ENCODE measurements at places on chromosomes 1 and 21.

GRCh38 chr1:212255705-212256307 is 29.4 kb upstream of the PPP2R5A start:
- DNase-seq = no peak

DNA sequence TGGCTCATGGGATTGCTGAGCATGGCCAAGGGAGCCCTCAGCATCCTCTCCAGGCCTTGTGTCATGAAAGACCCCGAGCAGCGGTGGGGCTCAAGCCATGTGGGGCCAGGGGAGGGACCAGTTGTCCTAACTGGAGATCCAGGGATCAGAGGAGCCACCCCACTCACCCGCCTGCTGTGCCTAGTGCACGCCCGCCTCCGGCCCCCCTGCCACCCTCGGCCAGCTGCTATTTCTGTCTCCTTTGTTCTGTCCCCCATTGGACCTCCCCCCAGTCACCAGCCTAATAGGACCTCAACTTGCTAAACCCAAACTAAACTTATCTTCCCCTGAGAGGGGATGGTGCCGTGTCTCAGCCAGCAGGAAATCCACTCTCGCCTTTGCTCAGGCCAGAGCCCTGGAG is 44.4 kb downstream of the TP73 start:
- no peak for DNase-seq

DNA sequence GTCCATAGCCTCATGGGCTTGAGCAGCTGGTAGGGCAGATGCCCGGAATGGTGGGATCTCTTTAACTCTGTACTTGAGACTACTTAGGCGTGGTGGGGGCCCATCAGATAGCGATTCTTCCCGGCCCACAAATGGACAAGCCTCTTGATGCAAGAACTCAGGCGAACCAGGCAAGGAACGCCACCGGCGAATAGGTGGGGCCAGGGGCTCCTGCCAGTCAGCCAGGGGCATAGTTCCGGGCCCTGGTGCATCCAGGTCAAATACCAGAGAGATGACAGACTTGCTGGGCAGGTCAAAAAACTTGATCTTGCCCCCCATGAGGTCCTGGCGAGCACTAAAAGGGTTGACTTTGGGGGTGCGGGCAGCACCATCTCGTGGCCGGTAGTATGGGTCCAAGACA is 4.8 kb upstream of the MUTYH start:
- DNase-seq = no peak

DNA sequence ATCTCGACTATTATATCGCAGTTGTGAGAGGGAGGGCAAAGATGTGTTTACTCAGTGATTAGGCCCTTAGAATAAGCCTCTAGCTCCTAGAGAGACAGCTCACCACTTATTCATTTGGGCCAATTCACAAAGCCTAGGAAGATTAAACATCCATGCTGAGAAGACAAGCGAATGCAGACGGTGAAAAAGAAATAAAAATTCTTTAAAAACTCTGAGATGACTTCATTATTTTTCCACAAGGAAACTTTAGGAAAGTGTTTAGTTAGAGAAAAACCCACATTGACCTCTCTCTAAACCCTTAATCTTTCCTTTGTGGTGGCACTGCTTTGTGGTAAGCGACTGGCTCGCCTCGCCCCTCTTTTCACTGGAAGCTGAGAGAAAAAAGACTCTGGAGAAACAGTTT is 146.8 kb upstream of the DMRTA2 start:
- DNase-seq = no peak

DNA sequence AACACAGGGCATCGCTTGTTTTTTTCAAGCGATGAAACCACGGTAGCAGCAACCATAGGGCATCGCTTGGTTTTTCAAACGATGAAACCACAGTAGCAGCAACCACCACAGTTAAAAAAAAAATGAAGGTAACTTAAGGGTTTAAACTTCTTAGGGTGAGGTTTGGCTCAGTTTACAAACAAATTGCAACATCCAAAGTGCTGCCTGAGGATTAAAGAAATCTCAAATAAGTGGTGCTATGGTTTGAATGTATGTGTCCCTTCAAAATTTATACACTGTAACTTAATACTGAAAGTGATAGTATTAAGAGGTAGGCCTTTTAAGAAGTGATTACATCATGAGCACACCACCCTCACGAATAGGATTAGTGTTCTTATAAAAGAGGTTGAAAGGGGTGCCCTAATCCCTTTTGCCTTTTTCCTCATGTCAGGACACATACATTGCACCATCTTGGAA is 6.4 kb upstream of the GBP5 start:
- no peak for DNase-seq

DNA sequence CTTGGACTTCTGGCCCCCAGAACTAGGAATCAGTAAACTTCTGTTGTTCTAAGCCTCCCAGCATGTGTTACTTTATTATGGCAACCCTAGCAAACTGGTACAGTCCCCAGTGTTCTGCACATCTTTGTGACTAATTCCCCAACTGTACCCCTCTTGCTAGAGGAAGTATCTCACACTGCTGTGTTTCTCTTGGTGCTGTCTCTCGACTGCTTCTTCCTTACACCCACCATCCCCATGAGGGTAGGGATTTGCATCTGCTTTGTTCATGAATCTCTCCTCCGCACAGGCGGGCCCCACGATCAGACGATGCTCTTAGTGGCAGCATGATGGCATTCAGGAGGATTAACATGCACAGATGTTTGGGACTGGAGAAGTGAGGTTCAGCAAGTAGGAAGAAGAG is 46.7 kb downstream of the CLIC6 start:
- no peak for DNase-seq

- DNase-seq = no peak
These were observed 310.9 kb downstream of the SIPA1L2 start for GRCh38 chr1:232319072-232319471.

DNA sequence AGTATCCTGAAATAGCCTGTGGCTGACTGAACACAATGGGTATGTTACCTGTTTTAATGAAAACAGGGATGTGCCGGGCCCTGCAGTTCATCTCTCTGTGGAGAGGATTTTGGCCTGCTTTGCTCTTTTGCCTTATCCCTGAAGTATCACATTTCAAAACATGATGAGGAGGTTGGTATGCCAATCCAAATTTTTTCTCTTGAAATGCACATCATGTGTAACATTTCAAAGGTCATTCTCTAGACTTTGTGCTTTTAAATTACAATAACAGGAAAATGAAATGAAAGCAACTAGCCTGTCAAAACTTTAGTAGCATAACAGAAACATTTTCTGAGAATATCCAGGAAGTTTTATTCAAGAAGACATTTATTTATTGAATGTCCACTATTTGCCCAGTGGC is 118.9 kb downstream of the SLC44A5 start:
- no peak for DNase-seq

DNA sequence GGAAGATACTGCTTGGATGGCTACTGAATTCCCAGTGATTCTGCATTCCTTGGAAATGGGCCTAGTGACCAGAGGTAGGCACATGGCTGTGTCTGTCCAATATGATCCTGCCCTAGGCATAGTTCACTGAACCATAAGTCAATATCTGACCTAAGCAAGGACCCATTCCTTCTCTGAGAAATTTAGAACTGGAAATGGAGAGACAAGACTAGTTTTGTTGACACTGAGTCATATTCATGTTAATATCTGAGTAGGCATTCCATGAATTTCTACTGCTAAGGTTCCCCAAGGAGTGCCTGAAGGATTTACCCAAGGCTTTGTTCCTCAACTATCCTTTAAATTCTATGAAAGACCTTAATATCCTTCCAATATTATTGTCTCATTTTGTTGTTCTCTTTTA is 329.8 kb upstream of the BEND5 start:
- no peak for DNase-seq

- peak; percentile 91 for DNase-seq
These were observed 5.6 kb upstream of the GPR25 start for GRCh38 chr1:200867018-200867811.

GRCh38 chr1:216183007-216183406 is 240.2 kb downstream of the USH2A start:
- DNase-seq = no peak

GRCh38 chr1:101928829-101929228 is 67.9 kb downstream of the OLFM3 start:
- DNase-seq = no peak

GRCh38 chr1:156420205-156421061 is 51.4 kb downstream of the RHBG start:
- DNase-seq = no peak

GRCh38 chr1:213335084-213335483 is 284.0 kb downstream of the RPS6KC1 start:
- DNase-seq = no peak

DNA sequence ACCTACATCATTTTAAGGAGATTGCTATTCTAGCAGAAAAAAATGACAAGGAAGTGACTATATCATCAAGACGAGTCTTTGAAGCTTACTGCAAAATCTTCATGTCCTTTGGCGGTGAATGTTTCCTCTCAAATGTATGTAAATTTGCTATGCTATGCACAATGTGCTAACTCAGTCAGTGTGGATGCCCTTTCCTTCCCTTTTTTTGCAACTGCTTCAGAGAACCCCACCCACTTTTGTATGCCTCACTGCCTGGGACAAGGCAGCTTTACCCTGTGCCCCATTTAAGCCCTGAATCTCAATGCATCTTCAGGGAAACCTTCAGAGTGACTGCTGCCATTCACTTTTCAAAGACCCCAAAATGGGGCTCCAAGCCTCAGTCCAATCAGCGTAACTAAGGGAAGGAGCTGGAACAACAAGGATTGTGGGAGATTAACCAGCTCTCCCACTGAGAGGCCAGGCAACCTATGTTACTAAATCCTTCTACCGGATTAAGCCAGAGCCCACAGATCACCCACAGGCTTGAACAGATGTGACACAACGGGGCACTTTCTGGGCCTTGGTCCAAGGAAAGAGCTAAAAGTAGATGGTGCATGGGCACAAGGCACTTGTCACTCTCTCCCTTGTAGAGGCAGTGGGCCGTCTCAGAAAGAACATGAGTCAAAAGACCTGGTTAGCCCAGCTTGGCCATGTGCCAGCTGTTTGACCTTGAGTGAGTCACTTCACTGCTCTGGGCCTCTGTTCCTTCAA is 154.4 kb downstream of the PLPP3 start:
- peak; percentile 88 for DNase-seq

- peak; percentile 66 for DNase-seq
These were observed at the start of gene ZBTB8A for GRCh38 chr1:32538887-32539583. TSS of gene ZBTB8A (plus strand) at chr1:32539427. CDS start at chr1:32592932, 53,505 bp downstream.

DNA sequence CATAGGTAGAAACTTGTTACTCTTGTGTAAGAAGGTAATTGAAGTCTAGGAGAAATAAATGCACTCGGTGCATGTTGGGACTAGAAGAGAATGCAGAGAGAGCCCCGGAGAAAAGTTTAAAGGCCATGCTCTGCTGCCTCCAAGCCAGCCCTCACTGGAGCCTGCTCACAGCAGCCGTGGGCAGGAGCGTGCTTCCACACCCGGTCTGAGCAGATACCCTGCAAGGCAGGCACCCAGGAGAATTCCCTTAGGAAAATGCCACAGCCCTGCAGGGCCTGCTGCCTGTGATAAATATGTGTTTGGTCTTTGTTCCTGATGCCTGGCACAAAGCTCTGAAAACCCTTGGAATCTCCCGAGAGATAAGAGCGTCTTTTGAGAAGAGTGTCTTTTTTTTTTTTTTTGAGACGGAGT is 22.8 kb downstream of the C2CD2 start:
- no peak for DNase-seq

DNA sequence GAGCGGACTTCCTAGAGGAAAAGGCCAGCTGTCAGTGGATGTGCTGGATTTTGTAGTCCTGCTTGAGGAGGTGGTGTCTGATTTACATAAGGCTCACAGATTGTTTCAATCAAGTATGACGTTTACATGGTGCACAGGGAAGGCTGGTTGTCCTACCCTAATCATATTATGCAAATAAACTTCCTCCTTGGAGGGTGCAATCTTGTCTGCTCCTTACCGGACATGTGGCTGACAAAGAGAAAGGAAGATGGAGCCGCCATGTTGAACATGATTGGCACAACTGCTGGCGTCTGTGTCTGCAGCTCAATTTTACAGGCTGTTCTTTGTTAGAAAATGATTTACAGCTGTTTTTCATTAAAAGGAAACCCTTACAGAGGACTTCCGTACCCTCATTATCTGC is 1656.1 kb downstream of the KCNT2 start:
- DNase-seq = no peak

GRCh38 chr1:245334827-245335490 is 180.2 kb downstream of the KIF26B start:
- peak; percentile 31 for DNase-seq

DNA sequence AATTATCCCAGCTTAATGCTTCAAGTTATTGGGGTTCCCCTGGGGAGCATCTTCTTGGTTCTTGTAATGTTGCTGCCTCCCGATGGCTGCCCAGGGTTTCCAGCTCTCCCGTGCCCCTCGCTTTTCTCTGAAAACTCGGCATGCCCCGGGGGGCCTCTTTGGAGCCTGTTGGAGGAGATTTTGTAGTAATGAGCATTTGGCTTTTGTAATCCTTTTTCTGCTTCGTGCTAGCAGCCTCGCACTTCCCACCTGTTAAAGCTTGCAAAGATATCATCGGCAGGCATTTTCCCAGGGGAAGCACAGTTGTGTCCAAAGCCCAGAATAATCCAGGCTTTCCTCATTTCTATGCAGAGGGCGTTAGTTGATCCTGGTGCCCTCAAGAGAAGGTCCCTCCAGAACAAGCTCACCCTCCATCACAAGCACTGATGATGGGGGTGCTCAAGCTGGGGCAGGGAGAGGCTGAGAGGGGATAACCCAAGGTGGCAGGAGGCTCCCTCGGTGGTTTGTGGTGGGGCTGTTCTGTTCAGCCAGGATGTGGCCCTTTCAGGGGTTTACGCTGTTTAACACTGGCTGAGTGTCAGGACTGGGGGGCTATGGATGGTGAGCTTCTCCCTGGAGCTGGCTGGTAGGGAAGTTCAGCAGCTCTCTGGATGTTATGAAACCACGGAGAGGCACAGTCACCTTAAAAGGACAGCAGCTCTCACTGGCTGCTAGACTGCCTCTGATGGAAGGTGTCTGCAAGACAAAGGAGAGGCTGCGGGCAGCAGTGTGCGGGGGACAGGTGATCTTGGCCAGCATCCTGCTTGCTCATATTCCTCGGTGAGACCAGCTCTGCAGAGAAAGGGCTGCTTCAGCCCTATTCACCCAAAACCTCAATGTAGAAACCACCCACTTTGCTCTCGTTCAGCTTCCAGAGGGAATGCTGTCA is 477.1 kb upstream of the VAMP3 start:
- DNase-seq = no peak

DNA sequence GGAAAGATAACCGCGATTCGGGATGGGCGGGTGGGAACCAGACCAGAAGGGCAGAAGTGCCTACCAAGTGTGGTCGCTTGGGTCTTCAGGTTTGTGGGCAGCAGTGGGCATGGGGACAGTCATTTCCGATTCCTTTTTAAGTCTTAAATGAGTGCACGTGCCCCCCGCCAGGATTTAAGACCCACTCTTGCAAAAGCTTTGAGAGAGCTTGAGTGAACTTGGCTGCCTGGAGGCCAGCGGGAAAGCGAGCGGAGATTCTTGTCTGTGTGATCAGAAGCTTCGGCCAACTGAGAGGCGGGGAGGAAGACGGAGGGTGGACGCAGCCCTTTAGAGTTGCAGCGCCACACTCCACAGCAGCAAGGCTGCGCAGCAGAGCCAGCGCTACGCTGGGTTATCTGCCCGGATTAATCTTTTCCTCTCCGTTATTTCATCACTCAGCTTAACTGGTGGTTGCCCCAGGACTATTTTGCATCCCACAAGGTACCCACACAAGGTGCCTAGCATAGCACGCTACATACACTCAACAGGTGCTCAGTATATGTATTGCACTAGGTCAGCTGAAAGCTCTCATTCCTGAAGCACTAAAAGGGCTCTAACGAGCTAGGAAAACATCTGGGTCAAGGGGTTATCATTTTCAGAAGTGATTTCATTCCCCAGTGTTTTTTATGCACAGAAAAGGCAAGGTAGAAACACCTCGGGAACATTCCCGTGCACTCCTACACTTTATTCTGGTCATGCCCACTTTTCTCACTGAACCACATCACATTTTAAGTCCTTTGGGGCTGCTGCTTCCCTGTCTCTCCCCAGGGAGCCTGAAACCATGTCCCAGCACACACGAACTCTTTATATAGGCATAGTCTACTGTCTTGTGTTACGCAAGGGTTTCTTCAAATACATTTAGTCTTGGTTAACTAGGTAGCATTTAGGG is 1.5 kb upstream of the BATF3 start:
- DNase-seq = no peak
